Muscle of arm (tissue), 14 donors: ENCODE measurements at places on chromosomes 11 and 22. TPM values are rescaled to one million over a fixed set of nuclear protein-coding genes. Genes with fewer than 3 reads are reported as not detected.
A peak's percentile ranks its signal among the peaks of the same experiment; 100 is the strongest.

GRCh38 chr11:59523541-59523940 is 12.2 kb downstream of the OR4D9 start:
- DNase-seq, result no peak

DNA sequence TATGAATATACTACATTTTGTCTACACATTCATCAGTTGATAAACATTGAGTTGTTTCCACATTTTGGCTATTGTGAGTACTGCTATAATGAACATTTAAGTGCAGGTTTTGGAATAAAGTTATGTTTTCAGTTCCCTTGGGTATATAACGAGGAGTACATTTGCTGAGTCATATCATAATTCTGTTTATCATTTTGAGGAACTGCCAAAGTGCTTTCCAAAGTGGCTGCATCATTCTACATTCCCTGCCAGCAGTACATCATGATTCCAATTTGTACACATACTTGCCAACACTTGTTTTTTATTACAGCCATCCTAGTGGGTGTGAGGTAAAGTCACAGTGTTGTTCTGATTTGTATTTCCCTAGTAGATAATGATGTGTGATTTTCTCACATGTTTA is 1458.6 kb upstream of the TENM4 start:
- peak; percentile 6 for DNase-seq

GRCh38 chr11:130467116-130467900 is 18.9 kb downstream of the ADAMTS15 start:
- DNase-seq, result no peak

GRCh38 chr11:38130976-38131375 is 1532.9 kb upstream of the RAG2 start:
- DNase-seq, result no peak

GRCh38 chr22:29394931-29395581 is 6.7 kb upstream of the AP1B1 start:
- peak; percentile 84 for DNase-seq

GRCh38 chr11:66313321-66314185 is 3.3 kb downstream of the CD248 start:
- DNase-seq, result no peak

- DNase-seq, result no peak
Observed at GRCh38 chr11:19953909-19954308, 206.4 kb downstream of the DBX1 start.

Gene NXPE4
- polyA plus RNA-seq, result not detected

Gene JRKL
- 12.2 TPM for polyA plus RNA-seq

Gene GGT5
- 13.9 TPM for polyA plus RNA-seq

Gene TRIM3
- polyA plus RNA-seq, result 13.7 TPM

Gene MMP1
- polyA plus RNA-seq, result 0.78 TPM

Gene GAL3ST3
- 0.26 TPM for polyA plus RNA-seq
